Activated naive CD4-positive, alpha-beta T cell treated with anti-CD3 and anti-CD28 coated beads, Interleukin-2, amount 50 U/mL, for 72 hours (primary cell): ENCODE measurements at places on chromosomes 12 and 14. TPM values are rescaled to one million over a fixed set of nuclear protein-coding genes. Genes with fewer than 3 reads are reported as not detected.

GPR132 gene
- total RNA-seq = 32.6 TPM

DNA sequence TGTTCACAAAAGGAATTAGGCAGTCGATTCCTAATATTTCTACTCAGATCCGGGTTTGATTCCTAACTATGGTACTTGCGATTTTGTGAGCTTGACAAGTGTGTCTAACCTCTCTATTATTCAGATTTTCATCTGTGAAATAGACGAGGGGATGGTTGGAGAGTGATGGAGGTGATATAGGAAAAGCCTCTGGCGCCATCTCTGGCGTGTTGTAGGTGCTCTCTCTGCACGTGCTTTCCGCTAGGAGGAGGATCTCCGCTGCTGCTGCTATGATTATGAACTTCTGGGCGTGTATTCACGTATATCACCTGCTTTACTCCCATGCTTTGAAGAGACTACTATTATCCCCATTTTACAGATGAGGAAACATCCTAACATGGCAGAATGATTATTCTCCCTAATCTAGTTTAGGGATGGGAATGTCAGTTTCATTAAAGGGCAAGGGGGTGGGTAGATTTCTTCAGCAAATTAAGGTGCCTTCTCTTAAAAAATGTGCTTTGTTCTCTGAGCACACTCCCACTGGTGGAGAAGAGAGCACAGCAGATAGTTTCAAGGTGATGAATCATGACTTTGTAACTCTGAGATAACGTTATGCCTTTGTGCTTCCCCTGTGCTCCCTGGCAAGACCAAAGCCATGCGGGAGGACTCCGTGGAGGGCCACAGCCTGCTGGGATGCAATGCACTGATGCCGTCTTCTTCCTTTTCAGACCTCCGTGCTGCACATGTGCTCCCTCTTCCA is 97.1 kb downstream of the PRIMA1 start:
- DNase-seq = no peak

LETMD1 gene
- total RNA-seq = 91.0 TPM

- DNase-seq = no peak
These were observed 16.0 kb downstream of the RERGL start for GRCh38 chr12:18074001-18074400.

DNA sequence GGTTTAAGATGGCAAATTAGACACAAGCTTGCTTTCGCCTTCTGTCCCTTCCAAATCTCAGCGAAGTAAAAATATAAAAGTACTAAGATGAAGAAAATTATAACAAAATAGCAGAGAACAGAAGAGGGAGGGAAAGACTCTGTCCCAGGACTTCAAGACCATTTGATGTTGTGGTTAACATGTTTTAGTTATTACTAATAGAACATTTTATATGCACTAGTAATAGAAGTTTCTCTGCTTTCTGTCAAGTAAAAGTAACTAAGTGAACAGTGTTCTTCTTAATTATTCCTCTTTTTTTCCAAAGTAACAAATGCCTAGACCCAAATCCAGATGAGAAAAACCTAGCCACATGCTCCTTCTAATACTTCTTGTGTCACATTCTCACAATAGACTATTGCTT is 85.1 kb upstream of the DAAM1 start:
- no peak for DNase-seq

DNA sequence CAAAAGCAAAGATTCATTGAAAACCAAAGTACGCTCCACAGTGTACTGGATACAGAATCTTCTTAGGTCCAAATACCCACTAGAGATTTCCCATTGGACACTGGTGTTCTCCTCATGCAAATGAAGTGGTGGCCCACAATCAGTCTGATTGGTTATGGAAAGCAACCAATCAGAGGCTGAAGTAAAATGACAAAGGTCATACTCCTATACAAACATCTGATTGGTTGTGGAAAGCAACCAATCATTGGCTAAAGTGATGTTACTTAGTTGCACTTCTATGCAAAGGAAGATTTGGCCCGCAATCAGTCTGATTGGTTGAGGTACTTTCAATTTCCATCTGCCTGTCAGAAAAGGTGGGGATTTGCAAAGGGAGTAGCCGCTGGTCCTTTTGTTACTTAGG is 1.3 kb upstream of the WASHC3 start:
- no peak for DNase-seq

DNA sequence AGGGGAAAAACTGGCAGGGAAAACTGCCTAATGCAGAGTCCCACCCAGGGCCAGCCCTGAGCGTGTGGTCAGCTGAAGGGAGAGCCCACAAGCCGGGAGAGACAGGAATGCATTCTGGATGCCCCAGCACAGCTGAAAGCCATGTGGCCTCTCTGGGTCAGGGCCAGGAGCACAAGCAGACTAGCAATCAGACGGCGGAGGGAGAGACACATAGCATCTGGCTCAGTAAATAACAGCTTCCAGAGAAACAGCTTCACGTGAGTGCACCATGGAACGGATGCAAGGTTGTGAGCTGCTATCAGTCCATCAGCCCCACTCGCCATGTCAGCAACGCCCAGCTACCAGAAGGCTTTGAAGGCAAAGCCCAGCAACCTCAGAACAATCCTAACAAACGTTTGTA is 28.2 kb upstream of the TMEM106C start:
- DNase-seq = no peak

- no peak for DNase-seq
These were observed 839.9 kb upstream of the MGAT4C start for GRCh38 chr12:87096082-87096585.

- no peak for DNase-seq
These were observed 96.3 kb downstream of the PAX9 start for GRCh38 chr14:36757734-36758601.

PMEL gene
- 5.6 TPM for total RNA-seq

DNA sequence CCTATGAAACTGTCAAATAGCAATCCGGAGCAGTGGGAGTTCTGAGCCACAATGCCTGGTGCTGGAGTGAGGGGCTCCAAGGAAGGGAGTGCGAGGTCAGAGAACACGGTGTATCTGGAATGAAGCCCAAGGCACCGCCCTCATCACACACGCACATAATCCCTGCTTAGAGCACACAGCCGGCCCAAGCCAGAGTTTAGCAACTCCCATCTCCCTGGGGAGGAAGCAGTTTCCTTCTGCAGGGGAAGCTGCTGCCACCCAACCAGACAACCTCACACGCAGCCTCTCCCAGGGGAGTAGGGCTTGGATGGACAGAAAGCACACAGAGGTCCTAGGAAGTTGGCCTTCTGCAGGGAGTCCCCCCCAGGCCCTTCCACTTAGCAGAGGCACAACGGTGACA is 31.3 kb downstream of the ACTN1 start:
- no peak for DNase-seq

ADAMTS20 gene
- total RNA-seq = not detected

DNA sequence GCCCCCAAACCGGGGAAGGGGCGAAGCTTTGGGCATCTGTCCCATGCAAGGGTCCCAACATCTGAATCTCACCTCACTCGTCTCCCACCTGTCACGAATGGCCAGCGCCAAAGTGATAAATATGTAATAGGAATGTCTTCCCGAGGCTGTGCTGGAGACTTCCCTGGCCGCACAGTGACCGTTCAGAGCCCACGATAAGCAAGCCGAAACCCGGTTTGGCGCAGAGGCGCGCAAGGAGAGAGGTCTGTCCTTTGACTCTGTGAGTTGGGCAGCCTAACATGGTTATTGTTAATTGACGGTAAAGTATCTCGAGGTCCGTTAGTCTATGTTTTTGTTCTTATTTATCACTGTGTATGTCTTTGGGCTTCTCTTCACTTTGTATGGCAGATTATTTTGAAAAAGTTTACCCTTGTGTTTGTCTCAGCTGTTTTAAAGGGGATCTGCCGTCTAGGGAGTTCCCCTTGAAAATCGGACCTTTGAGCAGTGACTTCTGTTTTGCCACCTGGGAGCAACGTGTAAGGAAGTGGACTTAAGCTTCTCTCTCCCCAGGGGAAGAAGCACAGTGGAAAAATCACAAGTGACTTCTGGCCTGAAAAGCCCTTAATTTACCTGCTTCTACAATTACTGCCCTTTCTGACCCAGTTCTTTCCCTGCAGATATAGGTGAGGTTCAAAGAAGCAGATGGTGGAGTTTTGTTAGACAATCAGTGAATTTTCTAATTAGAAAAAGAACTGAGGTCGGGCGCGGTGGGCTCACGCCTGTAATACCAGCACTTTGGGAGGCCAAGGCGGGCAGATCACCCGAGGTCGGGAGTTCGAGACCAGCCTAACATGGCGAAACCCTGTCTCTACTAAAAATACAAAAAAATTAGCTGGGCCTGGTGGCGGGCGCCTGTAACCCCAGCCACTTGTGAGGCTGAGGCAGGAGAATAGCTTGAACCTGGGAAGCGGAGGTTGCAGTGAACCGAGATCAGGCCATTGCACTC is 1.1 kb upstream of the TM9SF1 start:
- DNase-seq = no peak

IQSEC3 gene
- total RNA-seq = 1.6 TPM

DNA sequence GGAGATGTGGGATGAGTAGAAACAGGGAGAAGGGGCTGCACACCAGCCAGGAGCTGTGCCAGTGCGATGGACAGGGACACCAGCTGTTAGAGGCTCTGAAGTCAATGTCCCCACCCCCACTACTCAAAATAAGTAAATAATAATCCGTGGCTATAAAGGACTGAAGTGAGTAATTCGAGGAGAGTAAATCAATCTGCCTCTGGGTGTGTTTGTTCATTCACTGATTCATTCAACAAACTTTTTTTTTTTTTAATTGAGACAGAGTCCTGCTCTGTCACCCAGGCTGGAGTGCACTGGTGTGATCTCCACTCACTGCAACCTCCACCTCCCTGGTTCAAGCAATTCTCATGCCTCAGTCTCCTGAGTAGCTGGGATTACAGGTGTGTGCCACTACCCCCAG is 363.6 kb downstream of the TMEM132D start:
- no peak for DNase-seq

DNA sequence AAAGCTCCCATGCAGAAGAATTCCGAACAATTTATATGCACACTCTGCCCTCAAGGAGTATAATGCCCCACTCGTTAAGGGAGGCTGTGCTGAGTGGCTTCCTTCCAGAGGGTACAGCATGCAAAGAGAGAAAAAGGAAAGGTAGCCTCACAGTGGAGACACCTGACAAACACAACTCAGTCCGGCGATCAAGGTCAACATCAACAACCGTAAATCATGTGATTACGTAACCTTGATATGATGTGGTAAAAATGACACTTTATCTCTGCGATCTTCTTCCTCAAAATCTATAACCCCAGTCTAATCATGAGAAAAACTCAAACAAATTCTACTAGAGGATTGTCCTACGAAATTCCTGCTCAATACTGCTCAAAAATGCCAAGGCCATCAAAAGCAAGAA is 400.5 kb upstream of the CCDC196 start:
- DNase-seq = no peak

- DNase-seq = no peak
These were observed 91.6 kb downstream of the DHRS2 start for GRCh38 chr14:23727566-23728335.

- no peak for DNase-seq
These were observed 54.3 kb upstream of the KCNJ8 start for GRCh38 chr12:21828779-21829178.

DNA sequence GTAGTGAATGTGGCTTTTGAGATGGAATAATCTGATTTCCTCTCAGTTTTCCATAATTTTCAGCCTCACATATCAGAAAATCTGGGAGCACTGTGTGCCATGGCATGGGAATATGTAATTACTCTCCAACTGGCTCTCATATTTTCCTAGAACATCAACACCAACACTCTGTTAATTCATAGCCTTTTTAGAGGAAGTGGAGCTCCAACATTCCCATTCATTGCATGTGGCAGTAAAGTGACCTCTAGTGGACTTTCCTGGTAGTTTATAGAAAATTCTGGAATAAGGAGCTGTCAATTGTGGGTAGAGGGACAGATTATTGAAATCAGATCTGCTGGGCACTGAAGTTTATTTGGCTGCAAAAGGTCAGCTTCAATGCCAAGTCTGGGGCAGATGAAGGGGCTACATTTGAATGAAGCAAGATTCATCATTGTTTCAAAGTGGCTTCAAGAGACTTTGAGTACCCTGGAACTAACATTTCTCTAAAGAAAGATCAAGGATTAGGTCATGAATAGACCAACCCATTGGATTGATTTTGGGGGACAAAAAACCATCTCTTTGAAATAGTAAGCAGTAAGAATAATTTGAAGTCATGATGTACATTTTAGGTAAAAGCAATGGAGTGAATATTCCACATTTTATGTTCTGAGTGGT is 23.6 kb upstream of the USP44 start:
- no peak for DNase-seq

GRCh38 chr12:46402941-46403718 is 30.6 kb upstream of the SLC38A2 start:
- no peak for DNase-seq

GRCh38 chr12:1532375-1533165 is 61.8 kb downstream of the FBXL14 start:
- no peak for DNase-seq

- DNase-seq = no peak
These were observed 15.8 kb upstream of the SLC16A7 start for GRCh38 chr12:59580050-59580449.

GPRC5D gene
- not detected for total RNA-seq

GRCh38 chr12:91423693-91424050 is 241.1 kb upstream of the DCN start:
- no peak for DNase-seq

GALC gene
- 14.9 TPM for total RNA-seq

DNA sequence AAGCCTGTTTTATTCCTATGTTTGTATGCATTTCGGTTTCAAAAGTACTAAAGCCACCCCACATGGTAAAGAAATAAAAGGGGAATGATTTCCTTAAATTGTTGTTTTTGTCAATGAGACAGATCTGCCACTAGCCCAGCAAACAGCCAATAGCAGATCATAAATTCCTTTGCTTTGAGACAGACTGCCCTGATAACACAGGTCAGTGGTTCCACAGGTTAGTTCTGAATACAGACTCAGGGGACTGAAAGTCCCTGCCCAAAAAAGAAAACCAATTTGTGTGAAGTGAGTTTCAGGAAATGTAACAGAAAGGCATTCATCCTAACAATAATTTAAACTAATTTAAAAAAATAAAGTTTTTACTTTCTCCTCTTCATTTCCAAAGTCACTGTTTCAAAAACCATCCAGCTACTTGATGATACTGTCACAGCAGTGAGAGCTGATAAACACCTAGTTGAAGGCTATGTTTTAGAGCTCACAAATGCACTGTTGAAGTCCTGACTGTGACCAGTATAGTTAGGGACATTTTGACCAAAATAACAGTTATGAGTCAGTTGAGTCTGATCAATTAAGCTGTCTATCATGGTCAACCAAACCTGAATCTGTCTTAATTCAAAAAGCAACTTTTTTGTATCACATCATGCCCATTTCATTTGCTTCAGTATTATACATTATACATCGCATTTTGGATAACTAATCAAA is 77.7 kb downstream of the LGR5 start:
- DNase-seq = no peak
